Left cardiac atrium (tissue), 4 donors: ENCODE measurements at places on chromosomes 7 and 10.

- no peak for DNase-seq
Observed at GRCh38 chr7:41122256-41122987, 580.5 kb downstream of the INHBA start.

- DNase-seq = no peak
Observed at GRCh38 chr7:8092140-8092539, 123.5 kb downstream of the GLCCI1 start.

DNA sequence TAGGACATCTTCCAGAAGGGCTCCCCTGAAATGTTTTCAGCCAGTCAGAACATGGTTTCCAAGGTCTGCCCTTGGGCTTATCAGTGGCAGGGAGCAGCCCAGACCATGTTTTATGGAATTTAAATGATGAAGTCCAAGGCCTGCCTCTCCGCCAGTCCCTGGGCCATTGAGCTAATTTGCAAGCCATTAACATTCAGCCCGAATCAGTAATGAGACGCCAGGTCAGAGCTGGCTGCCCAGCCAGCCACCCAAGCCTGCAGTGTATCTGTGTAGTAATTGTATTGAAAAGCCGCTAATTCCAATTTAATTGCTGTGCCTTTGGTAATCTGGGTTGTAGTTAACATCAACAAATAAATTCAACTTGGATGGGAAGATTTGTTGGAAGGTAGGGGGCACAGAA lies 131.4 kb downstream of the PAXIP1 start:
- DNase-seq = no peak

GRCh38 chr7:38310591-38311101 lies 37.2 kb upstream of the TARP start:
- DNase-seq = peak; percentile 67

DNA sequence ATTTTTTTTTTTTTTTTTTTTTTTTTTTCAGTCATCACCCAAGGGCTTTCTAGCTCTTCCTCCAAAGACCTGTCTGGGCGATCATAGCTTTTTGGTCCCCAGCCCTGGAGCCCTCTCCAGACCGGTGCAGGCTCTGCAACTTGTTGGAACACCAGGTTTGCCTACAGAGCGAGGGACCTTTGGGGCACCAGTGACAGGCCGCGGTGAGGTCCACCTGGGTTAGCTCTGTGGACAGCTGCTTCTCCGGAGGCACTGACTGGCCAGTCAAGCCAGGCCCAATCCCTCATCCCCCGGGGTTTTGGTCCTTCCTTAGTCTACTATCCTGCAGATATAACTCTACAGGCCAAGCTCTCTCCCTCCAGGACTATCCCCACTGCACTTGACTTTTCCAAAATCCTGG lies 86.8 kb upstream of the SMNDC1 start:
- no peak for DNase-seq

DNA sequence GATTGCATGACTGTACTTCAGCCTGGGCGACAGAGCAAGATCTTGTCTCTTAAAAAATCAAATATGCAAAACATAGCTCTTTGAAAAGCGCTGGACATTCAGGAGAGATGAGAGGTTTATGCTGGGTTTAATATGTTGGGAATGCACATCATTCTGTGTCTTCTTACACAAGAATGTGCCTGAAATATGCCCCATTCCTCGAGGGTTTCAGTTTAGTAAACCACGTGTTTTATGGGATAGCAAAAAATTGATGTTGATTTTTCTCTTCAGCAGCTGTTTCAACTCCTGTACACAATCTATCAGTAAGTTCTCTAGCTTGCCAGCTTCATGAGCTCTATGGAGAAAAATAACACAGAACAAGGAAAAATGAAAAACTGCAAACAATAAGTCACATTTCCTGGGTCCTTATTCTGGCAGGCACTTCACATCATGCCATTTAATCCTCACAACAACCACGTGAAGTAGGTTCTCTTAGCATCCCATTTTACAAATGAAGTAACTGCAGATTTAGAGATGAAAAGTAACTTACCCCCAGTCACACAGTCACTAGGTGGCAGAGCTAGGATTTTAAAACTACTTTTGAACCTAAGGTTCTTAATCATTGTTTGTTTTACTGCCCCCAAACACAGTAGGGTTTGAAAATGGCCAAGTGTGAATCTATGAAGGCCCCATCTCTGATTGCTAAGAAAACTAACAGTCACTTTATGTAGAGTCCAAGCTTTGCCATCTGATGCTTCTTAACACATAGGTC lies 423.6 kb downstream of the PHTF2 start:
- DNase-seq = no peak

DNA sequence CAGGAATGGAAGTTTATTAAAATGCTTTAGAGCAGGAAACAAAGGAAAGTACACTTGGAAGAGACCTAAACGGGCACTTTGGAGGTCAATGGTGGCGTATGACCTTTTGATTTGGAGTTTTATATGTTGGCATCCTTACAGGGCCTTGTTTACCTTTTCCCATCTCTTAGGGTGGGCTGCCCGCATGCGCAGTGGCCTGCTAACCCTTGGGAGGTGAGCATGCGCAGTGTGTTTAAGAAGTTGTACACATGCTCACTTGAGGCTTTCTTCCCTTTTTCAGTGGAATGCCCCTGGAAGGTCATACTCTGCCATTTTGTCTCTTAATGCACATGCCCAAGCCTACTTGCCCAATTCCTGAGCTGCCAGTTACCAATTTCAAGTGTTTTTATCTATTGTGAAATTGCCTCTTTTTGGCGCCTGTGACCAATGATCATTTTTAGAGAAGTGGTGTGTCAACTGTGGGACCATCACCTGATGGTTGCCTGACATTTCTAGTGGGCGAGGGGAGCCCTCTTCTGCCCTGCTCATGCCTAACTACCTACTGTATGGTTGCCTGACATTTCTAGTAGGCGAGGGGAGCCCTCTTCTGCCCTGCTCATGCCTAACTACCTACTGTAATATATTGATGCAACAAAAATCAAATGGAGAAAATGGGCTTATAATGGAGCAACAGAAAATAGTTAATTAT lies 138.0 kb downstream of the PPP1R9A start:
- DNase-seq = no peak

- no peak for DNase-seq
Observed at GRCh38 chr7:115805458-115805857, 225.1 kb downstream of the TFEC start.

DNA sequence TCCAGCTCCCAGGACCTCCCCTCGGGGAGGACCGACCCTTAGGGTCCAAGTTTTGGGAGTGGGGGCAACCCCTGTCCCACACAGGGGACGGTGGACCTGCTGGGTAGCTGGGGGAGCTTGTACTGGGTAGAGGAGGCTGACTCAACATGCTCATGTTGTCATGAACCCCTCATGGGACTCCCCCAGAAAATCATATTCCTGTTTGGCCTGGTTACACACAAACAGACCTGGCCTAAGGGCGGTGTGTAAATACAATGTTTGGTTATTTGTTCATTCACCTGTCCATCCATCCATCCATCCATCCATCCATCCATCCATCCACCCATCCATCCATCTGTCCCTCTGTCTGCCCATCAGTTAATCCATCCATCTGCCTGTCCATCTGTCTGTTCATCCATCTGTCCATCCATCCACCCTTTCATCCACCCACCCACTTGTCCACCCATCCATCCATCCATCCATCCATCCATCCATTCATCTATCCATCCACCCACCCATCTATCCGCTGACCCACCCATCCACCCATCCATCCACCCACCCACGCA lies 92.9 kb downstream of the DNAJB6 start:
- DNase-seq = no peak

DNA sequence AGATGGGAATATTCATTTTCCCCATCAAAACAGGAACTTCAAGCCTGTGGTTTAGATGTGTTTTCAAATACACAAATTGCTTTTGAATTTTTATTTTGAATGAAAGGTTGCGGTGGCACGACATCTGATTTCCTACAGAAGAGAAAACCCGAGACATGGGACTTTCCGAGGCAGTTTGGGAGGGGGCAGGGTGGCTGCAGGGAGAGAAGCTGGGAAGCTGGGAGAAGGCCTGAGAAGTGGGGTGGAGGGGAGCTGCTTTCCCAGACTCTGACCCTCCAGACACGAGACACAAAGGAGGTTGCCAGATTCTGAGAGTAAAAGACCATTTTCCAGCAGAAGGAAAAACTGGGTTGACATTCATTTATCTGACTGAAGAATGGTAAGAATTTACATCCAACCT lies 19.6 kb downstream of the TMEM176A start:
- no peak for DNase-seq

GRCh38 chr10:132059760-132060508 lies 5.8 kb upstream of the JAKMIP3 start:
- DNase-seq = no peak

- DNase-seq = no peak
Observed at GRCh38 chr10:90614631-90615030, 243.2 kb downstream of the HTR7 start.

- no peak for DNase-seq
Observed at GRCh38 chr7:140571538-140572122, 69.0 kb downstream of the DENND2A start.

- no peak for DNase-seq
Observed at GRCh38 chr7:132295175-132295574, 281.1 kb downstream of the PLXNA4 start.

DNA sequence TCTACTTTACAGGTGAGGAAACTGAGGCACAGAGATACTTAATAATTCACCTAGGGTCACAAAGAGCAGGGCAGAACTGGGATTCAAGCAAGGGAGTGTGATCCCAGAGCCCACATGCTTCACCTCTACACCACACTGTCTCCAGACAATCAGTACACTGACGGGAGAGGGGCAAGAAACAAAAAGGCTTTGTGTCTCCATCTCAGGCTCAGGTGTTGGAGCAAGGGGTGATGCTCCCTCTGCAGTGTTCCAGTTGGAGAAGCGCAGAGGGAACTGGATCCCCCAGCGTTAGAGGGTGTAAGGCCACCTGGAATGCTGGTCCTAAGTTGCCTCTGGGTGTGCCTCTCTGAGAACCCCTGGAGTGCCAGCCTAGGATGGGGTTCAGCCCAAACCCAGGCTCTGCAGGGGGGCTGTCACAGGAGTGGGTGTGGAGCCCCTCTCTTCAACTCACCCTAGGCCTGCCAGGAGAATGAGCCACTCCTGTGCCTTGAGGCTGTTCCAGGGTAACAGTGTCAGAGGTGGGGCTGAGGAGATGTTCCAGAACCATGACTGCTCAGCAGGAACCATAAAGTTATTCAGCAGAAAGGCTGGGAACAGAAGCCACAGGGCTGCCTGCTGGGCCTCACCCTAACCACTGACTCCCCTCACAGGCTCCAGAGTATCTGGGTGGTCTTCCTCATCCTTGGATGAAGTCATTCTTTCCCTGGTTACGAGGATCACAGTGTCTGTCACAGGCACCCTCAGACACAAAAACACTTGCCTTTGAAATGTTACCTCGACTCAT lies 5.5 kb downstream of the RBP4 start:
- DNase-seq = no peak

DNA sequence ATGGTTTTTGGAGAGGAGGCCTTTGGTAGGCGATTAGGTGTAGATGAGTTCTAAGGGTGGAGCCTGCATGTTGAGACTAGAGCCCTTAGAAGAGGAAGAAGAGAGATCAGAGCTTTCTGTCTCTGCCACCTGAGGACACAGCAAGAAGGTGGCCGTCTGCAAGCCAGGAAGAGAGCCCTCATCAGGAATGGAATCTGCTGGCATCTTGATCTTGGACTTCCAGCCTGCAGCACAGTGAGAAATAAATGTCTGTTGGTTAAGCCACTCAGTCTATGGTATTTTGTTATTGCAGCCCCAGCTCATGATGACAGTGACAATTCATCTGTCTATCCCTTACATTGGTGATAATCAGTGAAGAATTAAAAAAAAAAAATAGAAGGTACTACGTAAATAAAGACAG lies 335.2 kb downstream of the PRPF18 start:
- no peak for DNase-seq

- DNase-seq = no peak
Observed at GRCh38 chr10:66337211-66337610, 588.6 kb upstream of the LRRTM3 start.

DNA sequence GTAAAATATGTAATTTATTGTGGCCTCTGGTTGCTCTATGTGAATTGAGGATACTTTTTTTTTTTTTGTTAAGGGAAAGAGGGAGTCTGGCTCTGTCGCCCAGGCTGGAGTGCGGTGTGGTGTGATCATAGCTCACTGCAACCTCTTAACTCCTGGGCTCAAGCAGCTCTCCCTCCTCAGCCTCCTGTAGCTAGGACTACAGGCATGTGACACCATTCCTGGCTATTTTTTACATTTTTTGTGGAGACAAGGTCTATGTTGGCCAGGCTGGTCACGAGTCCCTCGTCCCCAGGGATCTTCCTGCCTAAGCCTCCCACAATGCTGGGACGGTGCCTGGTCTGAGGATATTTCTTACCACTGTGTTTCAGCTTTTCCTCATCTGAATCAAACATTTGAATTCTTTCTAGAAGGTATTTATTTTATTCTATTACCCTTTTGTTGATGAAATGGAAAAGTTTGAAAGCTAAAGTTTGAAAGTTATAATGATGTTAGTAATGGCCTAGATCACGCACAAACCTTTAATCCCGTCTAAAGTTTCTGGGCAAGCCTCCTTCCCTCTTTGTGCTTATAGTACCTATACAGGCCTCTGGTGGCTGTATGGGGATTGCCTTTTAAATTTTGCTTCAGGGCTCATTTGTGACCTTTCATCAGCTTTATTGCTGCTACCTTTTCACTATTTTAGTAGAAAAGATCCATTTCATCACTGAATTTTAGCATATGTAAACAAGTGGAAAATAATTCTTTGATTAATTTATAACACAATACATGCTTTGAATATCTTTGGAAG lies 2.0 kb downstream of the IFRD1 start:
- DNase-seq = peak; percentile 54

GRCh38 chr7:157890921-157891401 lies 554.2 kb downstream of the DNAJB6 start:
- no peak for DNase-seq

- DNase-seq = no peak
Observed at GRCh38 chr10:129850316-129850715, 113.8 kb downstream of the EBF3 start.

- no peak for DNase-seq
Observed at GRCh38 chr7:53094827-53095226, 59.4 kb downstream of the POM121L12 start.

DNA sequence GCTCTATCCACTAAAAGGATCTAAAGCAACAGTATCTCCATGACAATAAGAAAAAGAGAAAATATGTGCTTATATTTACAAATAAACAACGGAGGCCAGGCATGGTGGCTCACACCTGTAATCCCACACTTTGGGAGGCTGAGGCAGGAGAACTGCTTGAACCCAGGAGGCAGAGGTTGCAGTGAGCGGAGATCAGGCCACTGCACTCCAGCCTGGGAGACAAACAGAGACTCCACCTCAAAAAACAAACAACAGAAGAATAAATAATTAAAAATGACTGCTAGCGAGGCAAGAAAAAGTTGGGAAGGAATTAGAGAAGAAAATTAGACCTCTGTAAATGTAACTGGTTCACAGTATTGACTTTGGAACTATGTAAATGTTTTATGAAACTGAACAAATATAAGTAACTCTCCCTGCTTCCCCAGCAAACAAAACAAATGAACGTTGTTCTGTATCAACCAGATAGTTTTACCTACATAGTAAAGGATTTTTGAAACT lies 17.1 kb downstream of the TRIM24 start:
- DNase-seq = no peak
